ENCODE measurements at places on chromosomes 16 and 17.

DNA sequence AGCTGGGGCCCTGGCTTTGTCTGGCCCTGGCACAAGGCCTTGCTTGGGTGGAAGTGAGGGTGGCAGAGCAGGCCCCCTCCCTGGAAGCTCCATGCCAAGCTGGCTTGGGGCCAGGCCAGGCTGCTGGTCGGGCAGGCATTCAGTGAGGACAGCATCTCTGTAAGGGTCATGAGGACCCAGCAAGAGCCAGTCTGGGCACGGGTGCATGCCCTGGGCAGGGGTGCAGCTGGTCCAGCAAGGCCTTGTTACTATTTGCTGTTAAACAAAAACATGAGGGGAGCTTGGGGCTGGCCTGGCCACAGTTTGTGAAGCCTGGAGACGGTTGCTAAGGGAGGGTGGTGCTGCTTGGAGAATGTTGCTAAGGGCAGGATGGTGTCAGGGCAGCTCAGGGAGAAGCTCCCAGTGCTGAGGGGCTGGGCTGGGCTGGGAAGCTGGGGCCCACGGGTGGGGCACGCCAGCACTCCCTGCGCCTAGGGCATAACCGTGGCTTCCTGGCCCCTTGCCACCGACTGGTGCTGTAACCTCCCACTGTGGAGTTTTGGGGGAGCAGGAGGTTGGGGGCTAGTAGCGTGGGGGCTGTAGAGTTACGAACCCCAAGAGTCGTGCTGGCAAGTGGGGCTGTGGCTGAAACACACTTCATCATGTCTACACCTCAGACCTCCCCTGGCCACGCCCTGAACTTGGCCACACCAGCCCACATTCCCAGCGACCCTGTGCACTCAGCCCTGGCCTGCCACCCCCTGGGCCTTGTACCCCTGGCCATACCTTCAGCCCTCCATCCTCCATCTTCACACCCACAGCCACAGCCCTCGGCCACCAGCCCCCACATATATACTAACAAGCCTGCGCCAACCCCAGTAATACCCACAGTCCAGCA is 1.6 kb downstream of the TPPP3 start:
- DNase-seq: no peak

GRCh38 chr17:5715478-5715877 is 131.2 kb upstream of the NLRP1 start:
- no peak for DNase-seq

- DNase-seq: no peak
These were observed 74.1 kb downstream of the NT5M start for GRCh38 chr17:17377071-17377967.

- no peak for DNase-seq
These were observed 22.3 kb downstream of the ACTG1 start for GRCh38 chr17:81489998-81490992.

- DNase-seq: no peak
These were observed 195.3 kb upstream of the RPL38 start for GRCh38 chr17:74008196-74008595.

DNA sequence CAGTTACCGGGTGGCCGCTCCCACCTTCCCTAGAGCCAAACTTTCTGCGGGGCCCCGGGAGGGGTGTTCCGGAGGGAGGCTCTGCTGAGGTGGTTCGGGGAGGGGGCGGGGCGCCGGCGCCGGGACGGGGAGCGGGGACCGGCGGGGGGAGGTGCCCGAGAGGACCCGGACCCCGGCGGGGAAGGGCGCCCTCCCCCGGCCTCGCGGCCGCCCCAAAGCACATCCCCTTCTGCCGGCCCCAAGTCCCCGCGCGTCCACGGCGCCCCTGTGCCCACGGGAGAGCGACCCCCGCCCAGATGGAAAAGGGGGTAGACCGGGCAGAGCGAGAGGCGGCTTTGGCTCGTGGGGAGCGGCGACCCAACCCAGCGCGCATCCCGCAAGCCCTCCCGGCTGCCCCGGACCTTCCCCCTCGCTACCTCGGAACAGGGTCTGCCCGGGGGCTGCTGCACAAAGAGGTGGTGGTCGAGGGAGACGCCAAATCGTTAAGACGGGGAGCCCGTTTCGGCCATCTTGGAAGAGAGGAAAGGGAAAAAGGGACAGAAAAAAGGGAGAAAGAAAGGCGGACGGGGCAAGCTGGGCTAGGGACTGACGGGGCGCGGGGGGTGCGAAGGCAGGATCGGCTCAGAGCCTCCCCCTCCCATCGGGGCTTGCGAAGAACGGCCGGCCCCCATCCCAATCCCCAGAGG is 530 bp downstream of the PCGF2 start:
- DNase-seq: peak; percentile 51

GRCh38 chr17:75516255-75516618 is at the start of gene TSEN54:
Gene TSEN54 (plus strand): TSS chr17:75516528. CDS start chr17:75516561, 33 bp downstream.
- DNase-seq: peak; percentile 99
